ENCODE measurements at places on chromosomes 7 and 10.

- H3K27ac ChIP-seq = no peak overlapping the region
- DNase-seq = no peak
- no peaks in the 10 kb centered on the region for H3K4me1 ChIP-seq
- H3K4me3 ChIP-seq = no peak overlapping the region
- no peaks in the 10 kb centered on the region for H3K36me3 ChIP-seq
Observed at GRCh38 chr7:129317450-129317849, 92.6 kb downstream of the AHCYL2 start.

- H3K36me3 ChIP-seq = no peaks in the 10 kb centered on the region
- H3K27ac ChIP-seq = no peak overlapping the region
- no peaks in the 10 kb centered on the region for H3K27me3 ChIP-seq
- no peaks in the 10 kb centered on the region for H3K4me1 ChIP-seq
Observed at GRCh38 chr7:35267411-35267810, 13.5 kb upstream of the TBX20 start.

- H3K36me3 ChIP-seq = no peaks in the 10 kb centered on the region
- no peaks in the 10 kb centered on the region for H3K4me1 ChIP-seq
- peak; percentile 52 for DNase-seq
- no peaks in the 10 kb centered on the region for H3K27me3 ChIP-seq
- H3K4me3 ChIP-seq = no peak overlapping the region
Observed at GRCh38 chr7:74479066-74479781, 25.5 kb downstream of the GTF2IRD1 start.

- H3K4me3 ChIP-seq = no peak overlapping the region
- no peak overlapping the region for H3K27ac ChIP-seq
- peaks cover 7% of the 10 kb centered on the region for H3K4me1 ChIP-seq
- no peaks in the 10 kb centered on the region for H3K36me3 ChIP-seq
Observed at GRCh38 chr10:125060026-125060425, 100.3 kb downstream of the CTBP2 start.

- H3K4me3 ChIP-seq = no peak overlapping the region
- H3K4me1 ChIP-seq = no peaks in the 10 kb centered on the region
- H3K36me3 ChIP-seq = no peaks in the 10 kb centered on the region
- no peak for DNase-seq
- H3K27me3 ChIP-seq = no peaks in the 10 kb centered on the region
- H3K27ac ChIP-seq = peak overlapping the region; percentile 90
Observed at GRCh38 chr7:134368851-134369544, 52.3 kb upstream of the SLC35B4 start.

- DNase-seq = no peak
- H3K36me3 ChIP-seq = no peaks in the 10 kb centered on the region
- H3K27me3 ChIP-seq = no peaks in the 10 kb centered on the region
- H3K27ac ChIP-seq = peak overlapping the region; percentile 59
Observed at GRCh38 chr7:106062521-106062931, 49.6 kb downstream of the SYPL1 start.

GRCh38 chr7:1204460-1205140 is 28.1 kb upstream of the UNCX start:
- no peak overlapping the region for H3K27ac ChIP-seq
- H3K4me1 ChIP-seq = no peaks in the 10 kb centered on the region
- H3K27me3 ChIP-seq = no peaks in the 10 kb centered on the region
- no peak overlapping the region for H3K4me3 ChIP-seq
- no peaks in the 10 kb centered on the region for H3K36me3 ChIP-seq

DNA sequence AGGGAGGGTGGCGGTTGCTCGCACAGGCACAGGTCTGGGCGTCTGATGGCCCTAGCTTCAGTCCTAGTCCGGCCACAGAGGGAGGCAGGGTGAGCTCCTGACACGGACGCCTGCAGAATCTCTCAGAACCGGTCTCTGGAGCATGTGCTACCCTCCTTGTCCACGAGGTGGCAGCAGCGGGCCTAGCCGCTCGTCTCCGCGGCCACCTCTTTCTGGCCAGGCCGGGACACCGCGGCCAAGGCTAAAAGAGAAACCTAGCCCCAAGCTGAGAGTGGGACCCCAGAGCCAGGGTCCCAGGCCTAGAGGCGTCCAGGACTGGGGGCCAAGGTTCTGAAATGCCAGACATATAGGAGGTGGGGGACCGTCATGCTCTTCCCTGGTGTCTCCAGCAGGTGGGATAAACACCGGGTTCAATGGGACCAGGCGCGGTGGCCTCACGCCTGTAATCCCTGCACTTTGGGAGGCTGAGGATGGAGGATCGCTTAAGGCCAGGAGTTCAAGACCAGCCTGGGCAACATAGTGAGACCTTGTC is 3.2 kb upstream of the LAT2 start:
- H3K27ac ChIP-seq = peak overlapping the region; percentile 42
- H3K36me3 ChIP-seq = no peaks in the 10 kb centered on the region
- peaks cover 5% of the 10 kb centered on the region for H3K4me1 ChIP-seq
- no peaks in the 10 kb centered on the region for H3K27me3 ChIP-seq
- H3K4me3 ChIP-seq = no peak overlapping the region

DNA sequence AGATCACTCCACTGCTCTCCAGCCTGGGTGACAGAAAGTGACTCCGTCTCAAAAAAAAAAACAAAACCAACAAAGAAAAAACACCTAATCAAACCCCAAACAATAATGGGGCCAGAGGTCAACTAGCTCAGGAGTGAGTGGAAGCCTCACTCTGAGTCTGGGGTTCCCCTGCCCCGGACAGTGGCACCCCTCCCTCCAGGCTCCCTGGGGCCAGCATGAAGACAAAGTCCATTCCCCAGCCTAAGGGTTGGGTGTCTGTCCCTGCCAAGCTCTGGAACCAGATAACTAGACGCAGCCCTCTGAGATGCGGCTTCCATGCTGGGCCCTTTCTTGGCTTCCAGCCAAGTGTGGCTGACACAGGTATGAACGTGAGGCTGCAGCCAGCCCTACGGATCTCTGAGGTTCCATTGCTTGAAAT is 1.7 kb upstream of the FUOM start:
- H3K36me3 ChIP-seq = peaks cover 39% of the 10 kb centered on the region
- no peak overlapping the region for H3K4me3 ChIP-seq
- H3K4me1 ChIP-seq = peaks cover 12% of the 10 kb centered on the region

- DNase-seq = no peak
- H3K4me1 ChIP-seq = no peaks in the 10 kb centered on the region
- no peaks in the 10 kb centered on the region for H3K36me3 ChIP-seq
- no peaks in the 10 kb centered on the region for H3K27me3 ChIP-seq
Observed at GRCh38 chr10:10432296-10433035, 585.2 kb upstream of the CELF2 start.

DNA sequence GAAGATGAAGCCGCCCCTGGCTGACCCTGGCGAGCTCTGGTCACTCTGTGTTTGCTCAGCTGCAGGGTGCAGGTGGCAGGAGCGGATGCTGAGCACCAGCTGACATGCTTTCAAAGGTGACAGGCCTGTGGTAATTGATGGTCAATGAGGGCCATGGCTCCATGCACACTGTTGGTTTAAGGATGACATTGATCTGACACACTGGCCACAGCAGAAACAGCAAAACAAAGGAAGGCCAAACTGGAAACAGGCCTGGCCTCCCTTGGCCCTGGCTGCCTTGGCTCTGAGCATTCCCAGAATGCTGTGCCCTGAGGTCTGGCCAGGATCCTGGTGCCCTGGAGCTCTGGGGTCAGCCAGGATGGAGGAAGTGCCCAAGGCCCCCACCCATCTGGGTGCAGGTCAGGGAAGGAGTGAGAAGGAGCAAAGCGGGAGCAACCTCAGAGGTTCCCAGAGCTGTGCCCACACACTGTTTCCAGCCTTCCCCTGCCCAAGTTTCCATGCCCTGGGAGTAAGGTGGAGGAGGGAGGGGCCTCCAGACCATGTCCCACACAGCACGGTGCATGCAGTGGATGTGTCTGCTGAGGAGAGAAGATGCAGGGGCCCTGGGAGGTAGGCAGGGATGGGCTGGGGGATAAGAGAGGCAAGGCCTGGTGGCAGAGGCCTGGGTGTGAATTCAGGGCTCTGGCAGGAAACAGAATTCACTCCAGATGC is 302.2 kb downstream of the RPS24 start:
- no peaks in the 10 kb centered on the region for H3K36me3 ChIP-seq
- peaks cover 7% of the 10 kb centered on the region for H3K4me1 ChIP-seq
- H3K27me3 ChIP-seq = no peaks in the 10 kb centered on the region
- no peak overlapping the region for H3K4me3 ChIP-seq
- DNase-seq = peak; percentile 37
- peak overlapping the region; percentile 26 for H3K27ac ChIP-seq

DNA sequence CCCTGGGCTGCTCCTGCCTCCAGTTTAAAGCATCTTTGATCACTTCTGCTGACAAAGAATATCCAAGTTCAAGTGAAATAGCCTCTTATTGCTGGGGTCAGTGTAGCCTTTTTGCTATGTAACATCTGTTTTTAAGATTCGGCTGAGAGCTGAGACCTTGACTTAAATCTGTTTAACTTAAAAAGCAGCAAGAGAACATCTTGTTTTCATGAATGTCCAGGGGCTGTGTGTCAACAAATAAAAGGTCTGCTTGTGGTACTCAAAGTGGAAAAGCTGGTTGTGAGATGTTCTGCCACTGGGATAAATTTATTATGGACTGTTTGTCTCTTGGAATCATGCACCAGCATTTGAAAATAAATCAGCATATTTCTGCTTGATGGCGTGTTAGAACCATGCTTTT is 73.2 kb downstream of the CALD1 start:
- H3K36me3 ChIP-seq = no peaks in the 10 kb centered on the region
- H3K4me1 ChIP-seq = no peaks in the 10 kb centered on the region
- no peaks in the 10 kb centered on the region for H3K27me3 ChIP-seq
- no peak overlapping the region for H3K27ac ChIP-seq
- DNase-seq = no peak

DNA sequence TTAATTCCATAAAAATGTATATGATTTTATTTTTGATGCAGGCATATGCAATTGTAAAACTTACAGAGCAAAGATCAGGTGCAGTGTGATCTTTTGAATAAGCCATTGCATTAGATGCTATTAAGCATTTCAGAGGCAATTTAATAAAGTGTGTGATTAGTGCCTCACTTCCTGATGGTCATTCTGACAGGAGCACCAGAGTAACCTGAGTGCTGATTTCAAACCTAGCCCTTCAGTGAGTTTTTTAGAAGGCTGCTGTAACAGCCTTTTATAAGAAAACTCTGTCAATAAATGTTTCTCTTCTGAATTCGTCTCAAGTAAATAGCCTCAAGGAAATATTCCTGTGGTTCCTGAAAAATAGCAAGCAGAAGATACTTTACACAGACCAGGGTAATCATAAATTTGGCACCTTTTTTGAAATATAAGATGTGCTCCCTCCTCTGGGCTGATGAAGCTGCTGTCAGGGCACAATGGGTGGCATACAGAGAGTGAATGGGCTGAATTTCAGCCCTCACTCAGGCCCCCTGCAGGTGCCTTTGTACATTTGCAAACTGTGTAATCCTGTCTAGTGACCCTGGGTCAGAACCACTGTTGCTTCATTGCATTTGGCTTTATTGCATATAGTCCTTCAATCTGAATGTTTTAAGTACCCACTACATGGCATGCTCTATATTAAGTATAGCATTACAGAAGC is 193.7 kb upstream of the CSTF2T start:
- no peaks in the 10 kb centered on the region for H3K4me1 ChIP-seq
- H3K4me3 ChIP-seq = no peak overlapping the region

GRCh38 chr10:115029452-115030375 is 63.5 kb upstream of the ATRNL1 start:
- H3K27me3 ChIP-seq = no peaks in the 10 kb centered on the region
- DNase-seq = no peak
- no peaks in the 10 kb centered on the region for H3K36me3 ChIP-seq
- H3K27ac ChIP-seq = no peak overlapping the region
- no peak overlapping the region for H3K4me3 ChIP-seq

- H3K4me1 ChIP-seq = peaks cover 28% of the 10 kb centered on the region
- no peak for DNase-seq
- H3K4me3 ChIP-seq = no peak overlapping the region
- no peak overlapping the region for H3K27ac ChIP-seq
Observed at GRCh38 chr10:128043259-128044045, 82.8 kb downstream of the MKI67 start.

DNA sequence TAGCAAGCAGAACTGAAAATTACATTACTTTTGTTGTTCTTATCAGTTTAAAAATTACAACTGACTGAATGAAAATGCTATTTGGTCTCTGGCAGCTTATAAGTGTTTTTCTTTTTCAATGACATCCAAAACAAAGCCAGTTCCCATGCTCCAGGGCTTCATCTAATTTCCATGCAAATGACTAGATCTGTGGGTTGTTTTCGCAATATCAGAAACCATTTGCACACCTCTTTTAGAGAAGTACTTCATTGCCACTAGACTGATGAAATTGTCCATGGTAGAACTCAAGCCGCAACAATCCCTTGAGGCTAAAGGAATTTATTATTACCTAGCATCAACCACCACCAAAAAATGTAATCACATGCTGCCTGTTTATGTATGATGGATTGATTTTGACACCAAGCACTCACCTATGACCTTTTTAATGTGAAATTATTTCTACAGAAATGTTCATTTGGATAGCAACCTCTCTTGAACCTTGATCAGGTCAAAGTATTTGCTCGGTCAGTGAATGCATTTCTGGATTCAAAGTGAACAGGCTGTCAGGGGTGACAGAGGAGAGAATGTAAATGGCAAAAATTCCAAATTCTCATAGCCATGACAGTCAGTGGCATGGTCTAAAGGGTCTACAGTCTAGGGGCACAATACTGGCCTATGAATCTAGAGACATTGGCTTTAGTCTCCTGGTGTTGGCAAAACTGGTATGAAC is 769.3 kb downstream of the SORCS1 start:
- H3K27me3 ChIP-seq = no peaks in the 10 kb centered on the region
- DNase-seq = no peak
- no peaks in the 10 kb centered on the region for H3K4me1 ChIP-seq
- H3K36me3 ChIP-seq = no peaks in the 10 kb centered on the region
- no peak overlapping the region for H3K27ac ChIP-seq
- no peak overlapping the region for H3K4me3 ChIP-seq

DNA sequence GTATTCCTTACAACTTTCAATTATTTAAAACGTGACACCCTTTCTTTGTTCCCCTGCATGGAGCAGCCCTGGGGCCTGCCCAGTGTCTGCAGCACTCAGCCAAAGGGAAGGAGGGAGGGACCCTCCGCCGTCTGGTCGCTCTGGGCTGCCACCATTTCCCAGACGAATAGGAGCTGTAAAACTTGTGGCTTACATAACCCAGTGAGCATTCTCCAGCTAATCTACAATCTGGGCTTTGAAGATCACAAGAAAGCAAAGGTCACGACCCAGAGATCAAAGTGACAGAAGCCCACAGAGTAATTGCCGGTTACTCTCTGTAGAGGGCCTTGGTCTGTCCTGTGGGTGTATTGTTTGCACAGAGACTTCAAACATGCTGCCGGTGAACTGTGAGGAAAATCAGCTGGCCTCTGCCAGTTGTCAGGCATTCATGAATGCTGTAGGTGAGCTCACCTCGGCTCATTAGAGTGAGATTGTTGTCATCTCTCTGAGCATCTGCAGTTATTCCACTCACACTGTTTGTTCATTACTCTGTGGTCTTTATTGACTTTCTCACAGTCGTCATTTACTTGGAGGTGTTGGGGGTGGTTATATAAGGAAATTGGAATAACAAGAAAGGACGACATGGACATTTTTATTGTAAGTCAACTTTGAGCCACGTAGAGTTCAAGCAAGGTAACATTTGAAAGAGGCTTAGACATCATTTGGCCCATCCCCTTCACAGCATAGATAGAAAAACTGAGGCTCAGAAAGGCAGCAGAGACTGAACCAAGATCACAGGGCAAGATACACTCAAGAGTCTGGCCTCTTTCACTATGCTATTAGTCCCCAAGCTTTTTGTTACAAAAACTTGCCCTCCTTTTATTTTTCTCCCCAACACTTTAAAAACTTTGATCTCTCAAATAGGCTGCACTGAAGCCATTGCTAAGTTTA is 619.8 kb downstream of the LRMDA start:
- H3K27me3 ChIP-seq = no peaks in the 10 kb centered on the region
- H3K36me3 ChIP-seq = no peaks in the 10 kb centered on the region
- no peaks in the 10 kb centered on the region for H3K4me1 ChIP-seq

All from Peyer's patch (tissue), 4 donors.